ENCODE measurements at places on chromosomes 5 and 9.

DNA sequence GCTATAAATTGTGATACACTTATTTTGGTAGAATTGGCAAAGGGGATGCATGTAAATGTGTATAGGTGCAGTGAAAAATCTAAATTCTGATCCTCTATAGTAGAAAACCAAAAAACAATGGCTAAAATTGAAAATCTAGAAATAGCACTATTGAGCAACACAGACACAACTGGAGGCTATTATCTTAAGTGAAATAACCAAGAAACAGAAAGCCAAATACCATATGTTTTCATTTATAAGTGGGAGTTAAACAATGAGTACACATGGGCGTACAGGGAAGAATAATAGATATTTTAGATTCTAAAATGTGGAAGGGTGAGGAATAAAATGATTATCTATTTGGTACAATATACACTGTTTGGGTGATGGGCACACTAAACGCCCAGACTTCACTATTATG is 183.2 kb upstream of the TUSC1 start:
- no peak for DNase-seq

GRCh38 chr5:9670371-9670770 is 40.2 kb upstream of the TAS2R1 start:
- DNase-seq = no peak

DNA sequence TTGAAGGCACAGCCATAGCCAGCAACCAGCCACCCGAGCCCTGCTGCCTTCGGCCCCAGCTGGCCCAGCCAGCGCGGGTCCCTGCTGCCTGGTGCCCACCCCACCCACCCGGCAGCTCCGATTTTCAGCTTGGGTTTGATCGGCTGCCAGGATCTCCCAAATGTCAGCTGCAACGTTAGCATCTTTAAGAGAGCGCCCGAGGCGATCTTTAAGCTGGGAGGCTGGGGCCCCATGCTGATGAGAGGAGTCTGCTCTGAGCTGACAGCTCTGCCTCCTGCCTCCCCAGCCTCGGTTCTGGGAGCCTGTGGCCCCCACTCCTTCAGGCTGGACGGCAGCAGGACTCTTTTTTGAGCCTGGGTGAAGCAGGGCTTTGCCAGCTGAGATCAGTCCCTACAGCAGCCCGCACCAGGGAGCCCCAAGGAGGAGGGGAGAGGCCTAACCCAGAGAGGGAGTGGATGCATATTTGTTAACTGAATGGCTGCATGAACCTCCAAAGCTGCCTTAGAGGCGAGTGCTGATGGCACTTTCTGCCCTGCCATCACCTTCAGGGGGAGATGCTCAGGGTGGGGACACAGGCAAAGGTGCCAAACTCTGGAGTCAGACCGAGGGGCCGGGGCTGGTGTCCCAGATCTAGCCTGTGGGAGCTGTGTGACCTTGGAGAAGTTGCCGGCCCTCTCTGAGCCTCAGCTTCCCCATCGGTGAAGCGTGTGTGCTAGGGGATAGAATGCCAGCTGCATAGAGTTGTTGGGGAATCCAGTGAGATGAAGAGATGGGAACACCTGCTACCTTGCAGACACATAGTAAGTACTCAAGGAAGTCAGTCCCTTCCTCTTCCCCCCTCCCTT is 165.5 kb downstream of the C9orf50 start:
- peak; percentile 30 for DNase-seq

GRCh38 chr5:151685749-151686673 is 704 bp downstream of the SPARC start:
- no peak for DNase-seq

DNA sequence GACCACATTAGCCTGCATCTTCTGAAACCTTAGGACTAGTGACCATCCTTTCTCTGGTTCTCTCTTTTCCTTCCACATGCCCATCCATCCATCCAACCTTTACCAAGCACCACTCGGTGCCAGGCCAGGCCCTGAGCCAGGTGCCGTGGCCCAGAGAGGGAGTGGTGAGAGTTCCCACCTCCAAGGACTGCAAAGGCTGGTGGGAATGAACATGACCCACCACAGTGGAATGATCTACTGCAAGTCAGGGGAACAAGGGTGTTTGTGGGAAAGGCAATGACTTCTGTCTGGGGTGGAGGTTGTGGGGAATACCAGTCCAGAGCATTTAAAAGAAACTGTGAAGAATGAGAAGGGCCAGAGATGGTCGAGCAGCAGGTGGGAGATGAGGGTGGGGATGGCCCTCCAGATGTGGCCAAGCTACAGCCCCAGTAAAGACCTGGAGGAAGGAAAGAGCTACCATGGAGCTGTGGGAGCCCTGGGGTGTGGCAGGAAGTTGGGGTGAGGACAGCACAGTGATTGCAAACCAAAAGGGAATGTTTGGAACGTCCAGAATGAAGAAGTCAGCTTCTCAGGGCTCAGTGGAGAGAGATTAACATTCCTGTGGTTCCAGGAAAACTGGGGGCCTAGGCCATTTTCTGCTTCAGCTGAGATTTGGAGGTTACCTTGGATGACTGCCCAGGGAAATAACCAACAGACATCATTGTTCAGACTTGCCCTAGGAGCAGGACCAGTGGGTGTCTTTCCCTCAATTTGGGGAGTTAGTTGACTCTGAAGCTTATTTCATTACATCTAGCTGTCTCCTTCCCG is 30.7 kb upstream of the CORO2A start:
- no peak for DNase-seq

All from NCI-H1694 treated with DMSO at 0.1 percent for 48 hours (cell line).